ENCODE measurements at places on chromosomes 1 and 21.

- no peak for DNase-seq
These were observed 26.1 kb downstream of the PADI6 start for GRCh38 chr1:17397910-17398695.

GRCh38 chr1:24111996-24112779 lies at the start of gene MYOM3:
TSS of gene MYOM3 (minus strand) at chr1:24112135. CDS start at chr1:24108636, 3,499 bp downstream.
- peak; percentile 69 for DNase-seq

- no peak for DNase-seq
These were observed 99.9 kb downstream of the PBX1 start for GRCh38 chr1:164658864-164659263.

DNA sequence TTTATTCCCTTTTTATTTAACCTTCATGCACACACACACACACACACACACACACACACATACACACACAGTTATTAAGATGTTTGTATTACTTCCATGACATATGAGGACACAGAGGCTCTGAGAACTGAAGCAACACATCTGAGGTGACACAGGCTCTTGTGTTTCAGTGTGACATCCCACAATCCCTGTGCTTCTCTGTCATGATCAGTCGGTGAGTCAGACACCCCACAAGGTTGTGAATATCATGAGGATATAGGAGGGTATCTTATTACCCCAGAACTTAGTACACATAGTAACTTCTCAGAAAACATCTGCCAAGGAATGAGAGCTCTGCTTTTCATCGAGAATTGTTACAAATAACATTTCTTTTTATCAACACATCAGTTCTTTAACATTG lies 459.3 kb downstream of the PLPP3 start:
- peak; percentile 46 for DNase-seq

GRCh38 chr1:201876148-201876818 lies 12.4 kb upstream of the SHISA4 start:
- no peak for DNase-seq

GRCh38 chr1:224245188-224245587 lies 62.1 kb downstream of the DEGS1 start:
- DNase-seq = no peak

GRCh38 chr1:217274927-217275654 lies 355.8 kb downstream of the GPATCH2 start:
- peak; percentile 72 for DNase-seq

Measured in fibroblast of upper back skin (primary cell).